Stimulated activated CD4-positive, alpha-beta T cell treated with anti-CD3 and anti-CD28 coated beads, Interleukin-2, amount 100 ng/mL, for 24 hours (primary cell): ENCODE measurements at places on chromosomes 1 and 21.

- DNase-seq, result peak; percentile 72
Observed at GRCh38 chr1:91803847-91804545, 82.0 kb downstream of the TGFBR3 start.

GRCh38 chr1:66342707-66343106 lies 191.2 kb upstream of the SGIP1 start:
- DNase-seq, result no peak

DNA sequence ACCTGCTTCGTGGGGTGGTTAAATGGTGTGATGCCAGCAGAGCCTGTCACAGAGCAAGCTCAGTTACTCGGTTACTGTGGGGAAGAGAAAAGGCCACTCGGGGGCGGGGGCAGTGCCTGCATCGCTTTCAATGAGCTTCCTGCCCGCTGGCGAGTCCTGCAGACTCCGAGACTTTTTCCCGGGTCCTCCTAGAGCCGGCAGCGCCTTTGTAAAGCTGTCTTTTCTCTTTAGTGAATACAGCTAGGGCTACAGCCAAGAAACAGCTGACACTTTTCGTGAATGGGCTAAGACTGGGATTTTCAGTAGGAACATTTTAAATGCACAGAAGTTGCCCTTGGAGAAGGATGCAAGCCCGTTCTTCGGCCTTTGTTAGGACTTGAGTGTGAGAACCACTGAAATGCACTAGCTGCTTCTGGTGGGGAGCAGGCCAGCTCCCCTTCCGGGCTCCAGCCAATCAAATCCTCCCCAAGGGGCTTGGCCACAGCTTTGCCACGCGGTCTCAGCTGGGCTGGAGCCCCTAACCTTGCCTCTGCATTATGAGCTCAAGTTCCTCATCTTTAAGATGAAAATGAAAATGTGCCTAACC lies 23.4 kb upstream of the EFHD2 start:
- DNase-seq, result no peak

- DNase-seq, result no peak
Observed at GRCh38 chr1:95067062-95067461, 5.7 kb downstream of the ALG14 start.

GRCh38 chr1:154609398-154610380 lies 1.7 kb upstream of the ADAR start:
- peak; percentile 55 for DNase-seq

- no peak for DNase-seq
Observed at GRCh38 chr1:31681415-31681814, 22.4 kb downstream of the COL16A1 start.

DNA sequence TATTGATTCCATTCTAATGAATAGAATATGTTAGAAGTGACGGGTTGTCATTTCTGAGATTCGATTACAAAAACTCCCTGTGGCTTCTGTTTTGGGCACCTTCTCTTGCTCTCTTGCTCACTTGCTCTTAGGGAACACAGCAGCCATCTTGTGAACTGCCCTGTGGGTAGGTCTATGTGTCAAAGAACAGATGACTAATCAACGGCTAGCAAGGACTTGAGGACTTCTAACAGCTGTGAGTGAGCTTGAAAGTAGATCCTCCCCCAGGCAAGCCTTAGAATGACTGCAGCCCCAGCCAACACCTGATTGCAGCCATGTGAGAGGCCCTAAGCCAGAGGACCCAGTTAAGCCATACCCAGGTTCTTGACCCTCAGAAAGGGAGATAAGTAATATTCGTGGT lies 49.3 kb downstream of the AZIN2 start:
- peak; percentile 26 for DNase-seq

GRCh38 chr1:101843160-101843559 lies 153.6 kb downstream of the OLFM3 start:
- no peak for DNase-seq

DNA sequence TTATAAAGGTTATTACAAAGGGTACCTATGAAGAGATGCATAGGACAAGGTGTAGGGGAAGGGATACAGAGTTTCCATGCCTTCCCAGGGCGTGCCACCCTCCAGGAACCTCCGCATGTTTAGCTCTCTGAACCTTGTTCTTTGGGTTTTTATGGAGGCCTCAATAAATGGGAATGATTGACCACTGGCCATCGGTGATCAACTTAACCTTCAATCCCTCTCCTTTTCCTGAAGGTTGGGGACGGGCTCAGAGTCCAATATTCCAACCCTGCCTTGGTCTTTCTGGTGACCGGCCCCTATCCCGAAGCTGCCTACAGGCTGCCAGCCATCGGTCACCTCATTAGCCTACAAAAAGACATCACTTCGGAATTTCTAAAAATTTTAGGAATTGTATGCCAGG lies 11.7 kb downstream of the CD244 start:
- DNase-seq, result no peak

DNA sequence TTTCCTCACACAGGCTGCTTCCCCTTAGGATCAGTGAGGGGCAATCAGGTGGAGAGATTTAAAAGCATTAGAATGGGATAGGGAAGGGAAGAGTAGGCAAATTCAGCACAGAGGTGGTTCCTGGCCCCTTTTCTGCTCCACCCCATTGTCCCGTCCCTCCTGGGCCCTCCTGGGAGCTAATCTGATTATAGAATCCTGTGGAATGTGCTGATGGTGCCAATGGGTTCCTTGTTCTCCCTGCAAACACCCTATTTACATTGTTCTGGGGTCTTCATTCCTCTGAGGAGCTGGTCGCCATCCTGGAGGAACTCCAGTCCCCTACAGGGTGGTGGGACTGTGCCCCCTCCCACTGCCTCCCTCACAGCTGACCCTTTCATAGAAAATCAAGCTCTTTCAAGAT lies 34.4 kb upstream of the LRP8 start:
- no peak for DNase-seq

DNA sequence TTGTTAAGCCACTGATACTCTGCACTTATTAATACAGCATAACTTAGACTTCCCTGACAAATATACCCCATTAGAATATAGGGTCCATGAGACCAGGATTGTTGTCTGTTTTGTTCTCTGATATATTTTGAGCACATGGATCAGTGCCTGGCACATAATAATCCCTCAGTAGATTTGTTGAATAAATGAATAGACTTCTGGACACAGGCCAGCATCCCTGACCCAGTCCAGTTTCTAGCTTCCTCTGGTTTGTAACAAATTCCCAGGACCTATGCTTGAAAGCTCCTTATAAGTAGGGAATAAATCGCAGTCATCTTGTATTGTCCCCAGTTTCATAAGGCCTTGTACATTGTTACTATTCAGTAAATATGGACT lies 58.2 kb upstream of the GADD45A start:
- no peak for DNase-seq

DNA sequence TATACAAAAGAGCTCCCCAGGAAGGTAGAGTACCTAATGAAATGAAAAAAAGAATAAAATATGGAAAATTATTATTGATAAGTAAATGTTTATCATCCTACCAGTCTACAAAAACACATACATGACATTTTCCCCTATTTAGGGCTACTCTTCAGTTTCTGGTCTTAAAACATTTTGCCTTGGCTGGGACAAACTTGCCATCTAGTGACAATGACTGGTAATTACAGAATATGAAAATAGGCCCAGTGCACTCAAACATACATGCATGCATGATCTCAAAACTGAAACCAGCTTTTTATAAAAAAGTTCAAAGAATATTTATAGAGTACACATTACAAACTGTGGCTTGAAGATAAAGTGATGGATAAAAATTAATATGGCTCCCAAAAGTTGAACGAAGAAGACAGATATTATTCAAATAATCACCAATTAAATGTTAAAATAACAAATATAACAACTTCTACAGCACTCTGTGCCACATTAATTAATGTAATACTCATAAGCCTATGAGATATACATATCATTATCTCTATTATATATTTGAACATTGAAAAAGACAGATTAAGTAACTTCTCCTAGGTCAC lies 10.5 kb upstream of the RNPC3 start:
- no peak for DNase-seq

DNA sequence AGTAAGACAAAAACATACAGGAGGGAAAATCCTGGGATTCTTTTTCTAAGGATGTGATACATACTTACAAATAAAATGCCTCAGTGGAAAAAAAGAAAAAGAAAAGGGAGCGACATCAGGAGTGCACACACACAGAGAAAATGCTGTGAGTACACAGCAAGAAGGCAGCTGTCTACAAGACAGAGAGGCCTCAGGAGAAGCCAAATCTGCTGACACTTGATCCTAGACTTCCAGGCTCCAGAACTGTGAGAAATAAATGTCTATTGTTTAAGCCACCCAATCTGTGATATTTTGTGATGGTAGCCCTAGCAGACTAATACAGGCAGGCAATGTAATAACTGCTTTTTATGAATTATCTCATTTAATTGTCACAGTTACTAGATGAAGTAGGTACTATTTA lies 17.0 kb upstream of the TRIM45 start:
- no peak for DNase-seq

- DNase-seq, result no peak
Observed at GRCh38 chr1:53918343-53918742, 24.4 kb downstream of the DIO1 start.

GRCh38 chr1:45913183-45913683 lies 109.8 kb downstream of the MAST2 start:
- no peak for DNase-seq

DNA sequence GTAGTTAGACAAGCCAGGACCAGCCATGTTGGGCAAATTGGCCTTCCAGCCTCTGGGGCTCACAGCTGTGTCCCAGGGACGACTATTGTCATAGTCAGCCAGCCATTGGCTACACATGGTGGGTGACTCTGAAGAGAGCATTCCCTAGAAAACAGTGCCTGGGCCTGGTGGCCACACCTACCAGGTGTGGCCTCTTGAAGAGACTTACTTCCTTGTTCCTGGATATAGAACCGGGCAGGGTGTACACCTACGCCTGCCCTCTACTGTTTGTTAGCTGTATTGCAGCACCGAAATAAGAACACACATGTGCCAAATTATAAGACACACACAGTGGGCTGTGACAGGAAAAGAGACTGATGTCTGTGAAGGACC lies 134.6 kb upstream of the ARHGEF16 start:
- DNase-seq, result peak; percentile 43

- DNase-seq, result no peak
Observed at GRCh38 chr1:220498188-220498587, 29.7 kb upstream of the MARK1 start.

DNA sequence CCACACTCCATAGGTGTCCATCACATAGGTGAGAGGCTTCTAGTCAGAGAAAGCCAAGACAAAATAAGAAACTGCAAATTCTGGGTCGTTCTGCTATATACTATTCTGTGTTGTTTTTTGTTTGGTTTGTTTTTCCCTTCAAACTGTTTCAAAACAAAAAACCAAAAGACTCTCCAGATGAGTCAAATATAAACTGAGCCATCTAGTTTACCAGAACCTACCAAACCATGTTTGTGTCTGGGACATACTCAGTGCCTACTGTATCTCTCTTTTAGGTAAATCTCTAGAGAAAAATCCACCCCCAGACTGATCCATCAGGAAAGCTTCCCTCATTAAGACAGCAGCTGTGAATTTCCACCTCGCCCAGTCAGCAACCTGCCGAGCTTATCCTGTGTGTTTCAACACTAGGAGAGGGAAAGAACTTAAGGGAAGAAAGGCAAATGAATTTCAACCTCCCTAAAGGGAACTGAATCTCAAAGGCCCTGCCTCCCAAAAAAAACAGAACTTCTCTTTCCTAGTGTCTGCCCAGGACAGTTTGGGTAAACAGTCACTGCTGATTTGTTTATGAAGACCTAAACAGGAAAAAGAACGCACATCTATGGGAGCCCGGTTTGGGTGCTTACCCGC lies 17.2 kb downstream of the PPT1 start:
- DNase-seq, result no peak

GRCh38 chr1:192943522-192943921 lies 115.6 kb downstream of the UCHL5 start:
- DNase-seq, result no peak

GRCh38 chr21:26715878-26716506 lies 129.2 kb downstream of the ADAMTS1 start:
- peak; percentile 20 for DNase-seq

- DNase-seq, result peak; percentile 31
Observed at GRCh38 chr1:156748670-156749418, 2.6 kb downstream of the HDGF start.

DNA sequence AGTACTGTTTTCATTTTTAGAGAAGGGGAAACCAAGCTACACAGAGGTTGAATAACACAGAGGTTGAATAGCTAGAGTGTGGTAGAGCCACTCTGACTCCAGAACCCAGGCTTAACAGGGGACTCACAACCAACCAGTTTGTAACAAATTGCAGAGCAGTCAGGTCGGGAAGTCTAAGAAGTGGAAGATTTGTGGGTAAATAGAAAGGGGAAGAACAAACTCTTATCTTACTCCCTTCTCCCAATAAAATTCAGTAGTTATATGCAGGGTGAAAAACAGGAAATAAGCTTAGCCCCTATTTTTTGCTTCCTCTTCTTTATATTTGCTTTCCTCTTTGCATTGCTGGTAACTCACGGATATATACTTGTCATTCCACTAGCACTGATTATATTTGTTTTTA lies 23.2 kb downstream of the CDC42 start:
- no peak for DNase-seq

- DNase-seq, result peak; percentile 58
Observed at GRCh38 chr1:200628223-200628881, 7.8 kb upstream of the KIF14 start.

DNA sequence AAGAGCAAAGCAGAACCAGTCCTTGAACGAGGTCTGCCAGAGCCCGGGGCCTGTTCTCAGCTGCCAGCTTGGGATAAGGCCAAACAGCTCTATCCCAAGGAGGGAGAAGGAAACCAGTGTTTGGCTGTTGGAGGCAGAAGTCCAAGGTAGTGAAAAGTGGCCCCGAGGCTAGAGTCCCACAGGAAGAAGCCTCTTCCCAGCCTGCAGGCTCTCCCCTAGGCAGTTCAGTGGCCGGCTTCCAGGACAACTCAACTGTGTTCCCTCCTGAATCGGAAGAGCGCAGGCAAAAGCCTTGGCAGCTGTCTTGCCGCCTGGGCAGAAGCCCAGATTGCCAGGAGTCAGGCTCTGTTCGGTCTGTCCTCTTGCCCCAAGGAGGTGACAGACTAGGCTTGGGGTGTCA lies 19.3 kb downstream of the QSOX1 start:
- DNase-seq, result no peak

GRCh38 chr1:160997323-160998038 lies 23.5 kb downstream of the F11R start:
- DNase-seq, result peak; percentile 58

- no peak for DNase-seq
Observed at GRCh38 chr1:151476083-151476482, 16.8 kb upstream of the POGZ start.

DNA sequence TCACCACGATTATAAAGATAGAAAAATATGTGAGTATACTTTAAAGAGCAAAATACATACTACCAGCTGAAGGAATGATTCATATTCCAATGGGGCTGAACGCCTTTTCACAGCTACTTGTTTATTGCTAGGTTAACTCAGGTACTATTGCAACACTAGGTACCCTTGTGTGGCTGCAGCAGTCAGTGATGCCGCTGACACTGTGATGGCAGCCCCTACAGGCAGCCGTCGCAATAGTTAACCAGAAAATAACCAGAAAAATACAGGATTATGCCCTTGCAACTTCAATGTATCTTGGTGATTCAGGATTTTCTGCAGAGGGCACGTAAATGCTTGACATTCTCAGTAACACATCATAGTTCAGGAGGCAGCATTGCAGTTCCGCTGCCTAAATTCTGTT lies 1.6 kb upstream of the MARK1 start:
- no peak for DNase-seq
